Fibroblast of the conjunctiva (primary cell): ENCODE measurements at places on chromosomes 1 and 21.

GRCh38 chr1:205004351-205004750, 38.7 kb upstream of the CNTN2 start:
- DNase-seq = no peak

DNA sequence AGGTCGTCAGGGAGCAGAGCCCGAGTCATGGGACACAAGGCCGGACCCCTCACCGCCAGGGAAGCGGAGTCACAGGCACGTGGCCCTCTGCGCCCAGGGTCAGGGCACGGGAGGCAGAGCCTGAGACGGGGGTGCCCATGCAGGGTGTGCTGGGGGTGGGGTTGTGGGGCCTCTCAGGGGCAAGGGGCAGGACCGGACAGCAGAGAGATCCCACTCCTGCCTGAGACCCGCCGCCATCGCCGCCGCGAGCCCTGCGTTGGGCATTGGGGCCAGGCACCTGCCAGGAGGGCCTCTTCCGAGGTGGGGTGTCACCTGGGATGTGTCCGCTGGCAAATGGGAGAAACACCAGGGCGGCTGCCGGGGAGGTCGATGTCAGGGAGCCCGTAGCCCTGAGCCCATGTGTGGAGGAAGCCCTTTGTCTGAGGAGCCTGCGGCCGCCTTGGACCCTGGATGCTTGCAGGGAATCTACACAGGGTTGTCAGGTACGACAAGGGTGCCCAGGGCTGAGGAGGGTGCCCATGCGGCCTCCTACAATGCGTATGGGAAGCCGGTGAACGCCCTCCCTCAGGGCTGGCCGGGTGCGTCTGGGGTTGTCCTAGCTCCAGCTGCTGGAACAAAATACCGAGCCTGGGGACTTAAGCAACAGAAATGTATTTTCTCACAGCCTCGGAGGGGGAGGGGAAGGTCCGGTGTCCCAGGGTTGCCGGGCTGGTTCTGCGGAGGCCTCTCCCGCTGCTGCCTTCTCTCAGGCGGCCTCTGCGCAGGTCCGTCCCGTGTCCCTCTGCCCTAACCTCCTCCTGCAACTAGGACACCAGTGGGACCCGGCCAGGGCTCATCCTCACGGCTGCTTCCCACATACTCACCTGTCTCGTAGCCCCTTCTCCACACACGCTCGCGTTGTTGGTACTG, 16.4 kb upstream of the C1orf159 start:
- DNase-seq = no peak

GRCh38 chr1:73868810-73869336, 329.1 kb downstream of the LRRIQ3 start:
- no peak for DNase-seq

DNA sequence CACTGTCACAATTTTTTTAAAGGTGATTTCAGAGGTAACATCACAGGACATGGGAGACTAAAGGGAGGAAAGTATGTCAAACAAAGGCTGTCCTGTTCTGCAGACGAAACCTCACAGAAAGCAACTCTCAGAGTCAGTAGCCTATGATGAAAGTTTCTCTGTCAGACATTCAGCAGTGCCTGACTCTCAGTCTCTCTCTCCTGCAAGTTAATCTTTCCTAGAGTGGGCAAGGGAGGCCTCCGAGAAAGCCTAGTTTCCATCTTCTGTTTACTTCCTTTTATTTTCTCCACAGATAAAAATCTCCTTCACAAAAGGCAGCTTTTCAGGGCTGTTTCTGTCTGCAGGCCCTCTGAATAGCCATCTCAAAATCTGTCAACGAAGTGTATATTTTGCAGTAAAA, 24.9 kb upstream of the FMO2 start:
- DNase-seq = no peak

- DNase-seq = peak; percentile 55
These were observed 78.2 kb upstream of the FGGY start for GRCh38 chr1:59218521-59219236.

- no peak for DNase-seq
These were observed 133.2 kb downstream of the BRINP3 start for GRCh38 chr1:190344454-190344853.

DNA sequence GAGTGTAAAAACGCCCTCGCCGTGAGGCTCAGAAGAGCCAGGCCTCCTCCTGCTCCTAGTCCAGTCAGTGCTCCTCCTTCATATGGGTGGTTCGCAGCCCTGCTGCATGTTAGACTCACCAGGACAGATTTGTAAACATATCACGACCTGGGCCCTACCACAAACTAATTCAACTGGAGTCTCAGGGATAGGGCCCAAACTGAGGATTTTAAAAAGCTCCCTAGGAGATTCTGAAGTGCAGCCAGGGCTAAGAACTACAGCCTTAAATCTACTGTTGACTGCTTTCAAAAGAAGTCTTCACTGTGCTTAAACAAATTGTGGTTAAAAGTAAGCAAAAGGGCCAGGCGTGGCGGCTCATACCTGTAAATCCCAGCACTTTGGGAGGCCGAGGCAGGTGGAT, 57.0 kb downstream of the CAMTA1 start:
- DNase-seq = no peak

GRCh38 chr1:231397886-231398671, 24.0 kb downstream of the EGLN1 start:
- DNase-seq = no peak

- DNase-seq = no peak
These were observed 120.4 kb downstream of the TOMM20 start for GRCh38 chr1:235008239-235008638.

GRCh38 chr1:27074175-27074780, 61.6 kb upstream of the TENT5B start:
- DNase-seq = no peak
